ENCODE measurements at places on chromosomes 6 and 20.

DNA sequence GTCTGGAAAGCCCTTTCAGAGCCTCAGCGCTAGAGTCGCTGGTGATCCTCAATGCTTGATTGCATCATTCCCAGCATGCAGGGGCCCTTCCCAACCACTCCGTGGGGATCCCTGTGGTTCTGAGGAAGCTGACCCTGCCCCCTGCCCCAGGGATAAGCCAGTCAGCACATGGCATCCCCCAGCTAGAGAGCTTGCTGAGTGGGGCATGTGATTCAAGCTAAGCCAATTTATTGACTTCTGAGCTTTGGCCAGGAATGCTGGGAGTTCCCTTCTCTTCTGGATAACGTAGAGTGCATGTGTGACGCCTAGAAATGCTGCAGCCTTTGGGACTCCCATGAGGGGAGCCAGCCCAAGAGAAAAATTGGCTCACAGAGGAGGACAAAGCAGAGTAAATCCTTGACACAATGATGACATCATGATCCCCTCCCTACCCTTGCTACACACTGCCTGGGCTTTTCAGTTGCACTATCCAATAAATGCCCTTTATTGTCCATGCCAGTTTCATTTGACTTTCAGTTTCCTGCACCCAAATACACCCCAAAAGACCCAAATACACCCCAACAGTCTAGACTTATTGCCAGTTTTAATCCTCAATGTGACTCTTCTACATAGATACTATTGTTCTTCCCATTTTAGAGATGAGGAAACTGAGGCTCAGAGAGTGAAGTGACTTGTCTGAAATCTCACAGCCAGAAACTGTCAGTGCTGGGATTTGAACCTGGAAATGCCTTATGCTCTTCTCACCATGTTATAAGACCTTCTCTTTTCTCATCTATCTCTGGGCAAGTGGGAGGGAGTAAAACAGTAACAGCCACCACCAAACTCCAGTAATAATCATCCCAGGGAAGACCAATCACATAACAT is 34.3 kb downstream of the KCNB1 start:
- DNase-seq = no peak

DNA sequence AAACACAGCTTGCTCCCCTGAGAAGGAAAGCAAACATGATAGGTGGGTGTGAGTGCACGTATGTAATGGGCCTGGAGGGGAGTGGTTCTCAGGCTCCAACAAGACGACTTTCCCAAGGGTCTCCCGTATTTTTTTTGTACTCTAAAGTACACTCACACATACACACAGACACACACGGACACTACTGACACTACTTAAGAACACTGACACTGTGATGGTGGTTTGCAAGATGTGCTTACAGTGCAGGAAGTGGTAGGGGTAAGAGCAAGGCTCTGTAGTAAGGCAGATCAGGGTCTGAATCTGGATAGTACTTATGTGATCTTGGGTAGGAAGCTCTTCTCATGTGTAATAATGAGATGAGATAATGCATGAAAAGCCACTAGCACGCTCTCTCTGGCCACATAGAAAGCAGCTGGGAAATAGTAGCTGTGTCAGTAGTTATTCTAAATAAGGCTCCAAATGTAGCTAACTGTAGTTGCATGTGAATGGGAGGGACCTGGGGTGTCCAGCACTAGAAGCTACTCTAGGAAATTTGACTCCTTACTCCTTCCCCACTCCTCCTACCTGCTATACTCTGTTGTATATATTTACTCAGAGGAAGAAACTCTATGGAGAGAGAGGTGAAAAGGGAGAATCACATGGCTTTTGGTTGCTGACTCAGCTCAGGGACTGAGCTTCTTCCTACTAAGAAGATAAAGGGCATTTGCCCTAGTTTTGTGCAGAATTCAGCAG is 8.4 kb upstream of the ZBTB24 start:
- no peak for DNase-seq

GRCh38 chr20:25859649-25860530 is 163.2 kb upstream of the ZNF337 start:
- DNase-seq = peak; percentile 53

- no peak for DNase-seq
Observed at GRCh38 chr6:31609519-31610406, 5.3 kb upstream of the AIF1 start.

DNA sequence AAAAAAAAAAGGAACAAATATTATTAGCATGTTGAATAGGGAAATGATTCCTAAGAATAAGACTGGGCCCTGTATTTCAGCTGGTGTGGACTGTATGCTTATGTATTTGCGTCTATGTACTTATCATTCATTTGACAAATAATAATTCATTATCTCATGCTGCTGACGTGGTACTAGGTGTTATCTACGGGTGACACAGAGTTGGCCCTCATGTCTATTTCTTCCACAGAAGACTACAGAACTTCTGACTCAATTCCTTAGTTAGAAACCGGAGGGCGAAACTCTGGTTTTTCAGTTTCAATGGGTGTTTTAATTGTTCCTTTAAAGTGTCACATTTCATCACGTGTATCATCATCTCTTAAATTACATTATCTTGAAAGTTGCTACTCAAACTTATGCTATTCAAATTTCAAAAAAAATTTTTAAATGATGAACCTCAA is 305.9 kb downstream of the CLIC5 start:
- DNase-seq = no peak

DNA sequence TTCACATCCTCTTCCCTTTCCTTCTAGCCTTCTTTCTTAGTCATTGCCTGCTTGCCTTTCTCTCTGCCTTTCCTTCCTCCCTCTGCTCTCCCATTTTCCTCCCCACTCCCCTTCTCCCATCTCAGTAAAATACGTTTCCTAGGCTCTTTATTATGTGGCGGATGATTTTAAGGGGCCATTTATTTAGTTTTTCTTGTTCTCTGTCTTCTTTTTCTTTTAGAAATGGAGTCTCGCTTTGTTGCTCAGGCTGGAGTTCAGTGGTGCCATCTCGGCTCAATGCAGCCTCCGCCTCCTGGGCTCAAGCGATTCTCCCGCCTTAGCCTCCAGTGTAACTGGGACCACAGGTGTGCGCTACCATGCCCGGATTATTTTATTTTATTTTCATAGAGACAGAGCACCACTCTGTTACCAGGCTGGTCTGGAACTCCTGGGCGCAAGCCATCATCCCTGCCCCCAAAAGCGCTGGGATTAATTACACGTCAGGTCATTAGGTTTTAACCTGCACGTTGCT is 1.5 kb downstream of the MTHFD1L start:
- no peak for DNase-seq

DNA sequence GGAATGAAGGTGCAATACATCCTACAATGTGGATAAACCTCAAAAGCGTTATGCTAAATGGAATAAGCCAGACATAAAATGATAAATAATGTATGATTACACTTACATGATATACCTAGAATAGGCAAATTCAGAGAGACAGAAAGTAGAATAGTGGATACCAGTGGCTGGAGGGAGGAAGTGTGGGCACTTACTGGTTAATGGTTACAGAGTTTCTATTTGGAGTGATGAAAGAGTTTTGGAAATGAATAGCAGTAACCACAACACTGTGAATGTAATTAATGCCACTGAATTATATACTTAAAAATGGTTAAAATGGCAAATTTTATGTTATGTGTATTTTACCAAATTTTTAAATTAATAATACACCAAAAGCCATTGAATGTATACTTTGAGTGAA is 71.4 kb upstream of the CST7 start:
- no peak for DNase-seq

GRCh38 chr6:125196613-125197012 is 43.0 kb downstream of the TPD52L1 start:
- no peak for DNase-seq

DNA sequence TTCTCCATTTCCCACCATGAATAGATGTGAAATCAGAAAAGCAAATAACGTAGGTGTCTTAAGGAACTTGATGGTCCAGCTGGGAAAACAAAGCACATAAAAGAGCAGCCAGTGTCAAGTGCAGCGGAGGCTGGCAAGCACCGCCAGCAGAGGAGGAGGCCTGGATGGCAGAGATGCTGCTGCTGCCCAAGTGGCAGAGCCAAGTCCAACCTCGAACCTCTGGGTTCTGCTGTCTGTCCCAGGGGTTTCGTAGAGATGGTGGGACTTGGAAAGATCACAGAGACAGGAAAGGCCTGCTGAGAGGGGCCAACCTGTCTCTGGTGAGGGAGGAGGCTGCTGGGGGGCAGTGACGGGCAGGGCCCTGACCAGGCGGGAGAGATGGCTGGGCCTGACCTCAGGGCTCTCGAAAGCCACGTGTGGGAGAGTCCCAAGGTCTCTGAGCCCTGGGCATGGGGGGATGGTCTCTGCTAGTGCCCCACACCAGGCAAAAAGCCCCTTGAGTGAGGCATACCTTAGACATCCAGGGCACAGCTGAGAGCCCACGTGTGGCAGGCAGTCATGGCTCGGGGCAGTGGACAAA is 77.3 kb downstream of the TCP11 start:
- no peak for DNase-seq

DNA sequence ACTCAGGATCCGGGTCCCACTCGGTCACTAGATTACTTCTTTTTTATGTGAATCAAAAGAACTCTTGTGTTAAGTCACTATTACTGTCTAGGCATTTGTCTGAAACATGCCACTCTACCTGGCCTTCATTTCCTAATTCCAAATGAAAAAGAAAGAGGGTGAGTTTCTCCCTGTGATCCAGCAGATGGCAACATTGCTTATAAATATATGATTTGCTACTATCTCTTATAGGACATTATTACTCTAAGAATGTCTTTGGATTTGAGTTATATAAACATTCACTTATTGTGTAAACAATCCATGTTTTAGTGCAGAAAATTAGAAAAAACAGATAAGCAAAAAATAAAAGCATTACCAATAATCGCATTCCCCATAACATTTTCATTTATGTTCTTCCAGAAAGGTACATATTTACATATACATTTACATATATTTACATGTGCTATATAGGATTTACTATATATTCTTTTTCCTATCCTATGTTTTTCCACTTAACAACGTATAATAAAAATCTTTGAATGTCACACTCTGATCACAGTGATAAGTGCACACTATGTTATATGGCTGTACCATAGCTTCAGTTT is 66.9 kb downstream of the FAXC start:
- DNase-seq = no peak

DNA sequence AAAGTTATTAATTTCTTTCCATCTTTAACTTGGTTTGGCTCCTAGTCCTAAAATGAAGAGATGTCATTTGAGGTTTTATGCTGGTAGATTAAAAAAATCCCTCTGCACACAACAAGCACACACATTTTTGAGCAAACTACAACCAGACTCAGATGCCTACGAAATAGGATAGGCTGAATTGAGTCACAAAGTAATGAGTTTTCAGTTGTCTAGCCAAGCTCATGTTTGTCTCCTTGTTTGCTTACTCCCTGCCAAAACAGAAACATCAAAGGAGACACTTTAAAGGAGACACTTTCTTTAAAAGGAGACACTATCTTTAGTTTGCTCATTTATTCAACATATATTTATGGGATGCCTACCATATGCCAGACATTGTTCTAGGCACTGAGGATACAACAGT is 56.2 kb downstream of the TPBG start:
- DNase-seq = no peak

- no peak for DNase-seq
Observed at GRCh38 chr6:82260997-82261732, 13.6 kb upstream of the IBTK start.
